ENCODE measurements at places on chromosomes 1 and 21.
A peak's percentile ranks its signal among the peaks of the same experiment; 100 is the strongest.

GRCh38 chr1:906600-907420, 16.9 kb upstream of the SAMD11 start:
- DNase-seq = no peak

DNA sequence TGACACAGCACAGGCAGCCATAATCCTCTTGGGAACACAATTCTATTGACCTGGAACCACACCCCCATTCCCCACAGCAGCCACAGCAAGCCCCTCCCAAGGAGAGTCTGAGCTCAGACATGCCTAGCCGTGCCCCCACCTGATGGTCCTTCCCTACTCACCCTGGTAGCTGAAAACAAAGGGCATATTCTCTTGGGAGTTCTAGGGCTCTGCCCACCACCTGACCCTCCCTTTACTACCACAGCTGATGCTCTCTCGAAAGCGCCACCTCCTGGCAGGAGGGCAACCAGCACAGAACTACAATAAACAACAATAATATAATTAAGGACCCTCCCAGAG, 184.8 kb upstream of the COA6 start:
- DNase-seq = no peak

GRCh38 chr1:19009882-19010321, 53.4 kb upstream of the IFFO2 start:
- DNase-seq = peak; percentile 89

- DNase-seq = no peak
Observed at GRCh38 chr1:164647211-164647610, 88.2 kb downstream of the PBX1 start.

- DNase-seq = no peak
Observed at GRCh38 chr1:6101826-6102531, 56.3 kb downstream of the KCNAB2 start.

DNA sequence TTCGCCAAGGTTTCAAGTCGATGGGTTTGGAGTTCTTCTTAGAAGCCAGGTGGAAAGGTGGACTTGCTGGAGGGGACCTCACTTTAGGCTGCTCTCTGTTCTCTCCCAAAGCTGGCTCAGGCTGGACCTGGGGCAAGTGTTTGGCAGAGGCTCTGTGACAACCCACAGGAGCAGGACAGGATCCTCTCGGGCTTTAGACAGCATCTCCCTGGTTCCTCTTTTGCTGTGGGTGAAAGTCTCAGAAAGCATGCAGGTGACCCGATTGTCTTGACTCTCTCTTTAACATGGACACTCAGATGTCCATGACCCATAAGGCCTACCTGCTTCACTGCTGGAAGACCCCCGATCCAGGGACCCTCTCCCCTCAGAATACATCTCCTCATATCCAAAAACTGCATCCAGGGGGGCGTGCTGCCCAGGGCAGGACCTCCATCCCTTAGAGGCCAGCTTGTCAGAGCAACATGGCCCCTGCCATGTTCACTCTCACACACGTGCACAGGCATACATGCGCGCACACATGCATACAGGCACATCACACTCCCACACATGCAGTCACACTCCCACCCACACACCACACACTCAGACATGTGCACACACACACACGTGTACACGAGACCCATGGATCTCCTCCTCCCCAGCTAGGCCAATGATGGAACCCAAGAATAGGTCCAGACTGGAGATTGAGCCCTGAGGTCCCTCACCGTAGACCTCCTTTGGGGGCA, 21.3 kb downstream of the MRPL37 start:
- no peak for DNase-seq

- no peak for DNase-seq
Observed at GRCh38 chr1:205955499-205955898, 12.2 kb upstream of the SLC26A9 start.

GRCh38 chr1:86231076-86231475, 74.5 kb upstream of the COL24A1 start:
- DNase-seq = no peak

DNA sequence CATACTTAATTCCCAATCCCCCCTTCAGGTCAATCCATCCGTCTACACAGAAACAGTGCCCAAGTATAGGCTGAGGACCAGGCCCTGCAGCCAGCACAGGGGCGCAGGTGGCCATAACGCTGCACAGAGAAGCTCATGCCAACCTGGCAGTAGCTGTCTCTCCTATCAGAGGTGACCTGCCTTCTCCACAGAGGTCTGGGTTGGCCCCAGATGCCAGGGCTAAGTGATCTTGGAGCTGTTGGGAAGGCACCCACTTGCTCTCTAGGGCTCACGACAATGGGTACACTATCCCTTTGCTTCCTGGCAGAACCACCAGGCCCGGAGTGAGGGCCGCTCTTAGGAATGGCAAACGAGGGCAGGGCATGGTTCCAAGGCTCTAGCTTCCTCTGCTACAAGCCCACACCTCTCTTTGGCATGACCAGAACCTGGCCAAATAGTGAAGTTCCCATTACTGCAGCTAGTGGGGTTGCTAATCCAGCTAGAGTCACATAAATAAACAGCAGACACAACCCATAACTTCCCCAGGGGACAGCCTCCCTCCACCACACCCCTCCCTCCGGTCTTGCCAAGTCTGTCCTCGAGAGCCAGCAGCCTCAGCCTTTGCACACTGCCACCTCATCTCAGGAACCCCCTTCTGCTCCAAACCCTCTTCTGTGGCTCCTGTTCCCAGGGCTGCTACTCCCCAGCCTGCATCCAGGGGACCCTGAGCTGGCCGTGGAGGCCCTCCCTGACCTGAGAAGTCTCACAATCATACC, 113.0 kb downstream of the GLIS1 start:
- DNase-seq = no peak

DNA sequence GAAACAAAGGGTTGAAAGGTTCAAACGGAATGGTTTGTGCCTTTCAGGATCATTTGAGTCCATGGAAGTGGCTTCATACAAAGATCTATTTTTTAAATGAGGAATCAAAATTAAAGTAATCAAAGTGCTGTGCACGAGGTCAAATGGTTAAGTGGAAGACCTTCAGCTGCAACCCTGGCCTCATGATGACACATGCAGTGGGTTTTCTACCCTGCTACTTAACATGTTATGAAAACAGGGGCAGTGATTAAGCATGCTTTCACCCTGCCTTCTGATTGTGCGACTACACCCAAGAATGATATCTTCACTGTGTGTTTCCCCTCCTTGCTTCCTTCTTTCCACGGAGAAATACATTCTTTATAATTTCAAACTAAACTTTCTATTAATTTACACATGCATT, 604.2 kb downstream of the LRRIQ3 start:
- DNase-seq = no peak

DNA sequence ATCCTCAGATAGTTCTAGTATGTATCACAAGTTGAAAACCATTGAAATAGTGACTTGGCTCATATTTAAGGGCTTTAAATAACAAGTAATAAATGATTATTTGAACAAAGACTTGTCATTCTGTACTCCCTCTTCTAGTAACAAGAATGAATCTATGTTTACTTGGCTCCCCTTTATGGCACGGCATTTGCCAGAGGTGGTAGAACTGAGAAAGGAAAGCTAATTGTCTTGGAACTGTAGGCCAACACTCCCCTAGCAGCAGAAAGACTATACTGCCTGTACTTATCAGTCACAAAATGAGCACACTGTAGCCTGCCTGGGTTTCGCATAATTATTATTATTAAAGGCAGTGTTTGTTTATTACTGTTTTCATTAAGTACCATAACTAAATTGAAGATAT, 29.6 kb upstream of the SMYD2 start:
- DNase-seq = no peak

DNA sequence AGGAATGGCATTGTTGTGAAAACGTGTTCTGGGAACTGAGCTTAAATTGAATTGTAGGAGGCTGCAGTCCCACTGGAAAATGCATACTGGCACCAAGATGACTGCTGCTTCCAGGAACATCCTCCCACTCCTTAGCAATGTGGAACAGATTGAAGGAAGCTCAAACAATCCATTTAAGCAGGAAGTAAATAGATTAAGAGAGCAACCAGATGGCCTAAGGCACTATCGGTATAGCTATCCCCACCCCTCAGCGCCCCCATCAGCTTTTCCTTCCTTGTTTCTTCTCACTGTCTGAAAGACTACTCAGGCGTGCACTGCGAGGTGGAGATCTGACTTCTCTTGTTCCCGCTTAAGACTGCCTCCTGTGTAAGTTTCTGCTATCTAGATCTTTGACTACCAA, 4.0 kb upstream of the IFI16 start:
- no peak for DNase-seq

DNA sequence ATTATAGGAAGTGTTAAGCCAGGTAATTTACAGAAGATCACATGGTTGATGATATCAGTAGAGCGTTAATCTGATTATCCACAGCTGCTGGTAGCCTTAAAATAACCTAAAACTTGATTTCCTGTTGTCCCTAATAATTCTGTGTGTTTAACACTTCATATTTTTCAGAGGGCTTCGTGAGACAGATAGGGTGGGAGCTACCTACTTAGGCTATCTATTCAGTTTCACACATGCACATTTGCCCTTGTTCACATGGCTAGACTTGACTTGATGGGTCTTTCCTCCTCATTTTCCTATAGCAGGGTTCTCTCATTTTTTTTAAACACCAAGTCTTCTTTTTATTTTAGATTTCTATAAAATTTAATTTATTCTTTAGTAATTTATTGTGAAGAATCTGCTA, 11.0 kb downstream of the BACH1 start:
- DNase-seq = no peak
